CD4-positive, alpha-beta memory T cell (primary cell): ENCODE measurements at places on chromosomes 12 and 14. TPM values are rescaled to one million over a fixed set of nuclear protein-coding genes. Genes with fewer than 3 reads are reported as not detected.

Gene KIF5A
- total RNA-seq = 0.96 TPM

Gene KRT81
- total RNA-seq = not detected

Gene IGF1
- total RNA-seq = not detected

Gene LRRC74A
- not detected for total RNA-seq

Gene RNASE12
- total RNA-seq = not detected

Gene SLC38A4
- total RNA-seq = not detected

Gene ABCD2
- total RNA-seq = 19.0 TPM

Gene DDN
- total RNA-seq = not detected

Gene CLEC14A
- total RNA-seq = not detected

Gene AP5M1
- 49.5 TPM for total RNA-seq

Gene LAG3
- total RNA-seq = 3.8 TPM

Gene KCNMB4
- total RNA-seq = 0.67 TPM

Gene GARIN6
- total RNA-seq = not detected

Gene RASSF9
- total RNA-seq = not detected

Gene RNF212B
- total RNA-seq = not detected

Gene KRT85
- not detected for total RNA-seq

Gene WSB2
- total RNA-seq = 24.4 TPM

Gene SLC6A12
- total RNA-seq = 0.33 TPM

Gene MYO1H
- total RNA-seq = not detected

Gene SERPINA9
- not detected for total RNA-seq

Gene HOXC10
- total RNA-seq = not detected

Gene MDGA2
- total RNA-seq = not detected
